ENCODE measurements at places on chromosomes 4 and X. TPM values are rescaled to one million over a fixed set of nuclear protein-coding genes. Genes with fewer than 3 reads are reported as not detected.

The BMPR1B gene
- total RNA-seq, result 7.3 TPM

The TLR2 gene
- 186 TPM for total RNA-seq

GRCh38 chrX:1727531-1728027 lies 112.7 kb downstream of the ASMT start:
- DNase-seq, result no peak

DNA sequence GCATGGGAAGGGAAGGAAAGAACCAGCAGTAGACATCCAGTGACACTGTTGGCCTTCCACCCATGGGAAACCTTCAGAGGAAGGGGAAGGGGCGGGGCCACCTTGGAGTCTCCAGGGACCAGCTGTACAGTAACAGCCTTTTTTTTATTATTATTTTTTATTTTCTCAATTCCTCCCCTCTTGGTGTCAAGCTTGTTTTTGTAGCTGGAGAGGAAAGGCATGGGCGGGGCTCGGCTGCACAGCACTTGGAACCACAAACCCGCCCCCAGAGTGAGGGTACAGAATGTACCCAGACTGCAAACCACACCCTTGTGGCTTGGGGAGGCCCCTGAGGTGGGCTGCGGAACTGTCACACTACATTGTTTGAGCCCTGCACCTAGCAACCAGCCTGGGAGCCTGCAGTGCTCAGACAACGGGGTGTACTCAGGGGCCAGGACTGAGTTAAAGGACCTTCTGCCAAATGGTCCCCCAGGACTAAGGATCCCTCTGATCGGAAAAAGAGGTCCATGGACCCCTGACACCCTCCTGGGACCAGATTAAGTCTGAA lies 45.7 kb downstream of the PRPS1 start:
- no peak for DNase-seq

The GYPE gene
- total RNA-seq, result 1.6 TPM

The MTMR8 gene
- 4.8 TPM for total RNA-seq

Data from lung (tissue), 17 donors.